ENCODE measurements at places on chromosomes 7 and 10. TPM values are rescaled to one million over a fixed set of nuclear protein-coding genes. Genes with fewer than 3 reads are reported as not detected.

Gene PTPRZ1
- polyA plus RNA-seq: 3.5 TPM

Gene TRIM73
- 10.7 TPM for polyA plus RNA-seq

DNA sequence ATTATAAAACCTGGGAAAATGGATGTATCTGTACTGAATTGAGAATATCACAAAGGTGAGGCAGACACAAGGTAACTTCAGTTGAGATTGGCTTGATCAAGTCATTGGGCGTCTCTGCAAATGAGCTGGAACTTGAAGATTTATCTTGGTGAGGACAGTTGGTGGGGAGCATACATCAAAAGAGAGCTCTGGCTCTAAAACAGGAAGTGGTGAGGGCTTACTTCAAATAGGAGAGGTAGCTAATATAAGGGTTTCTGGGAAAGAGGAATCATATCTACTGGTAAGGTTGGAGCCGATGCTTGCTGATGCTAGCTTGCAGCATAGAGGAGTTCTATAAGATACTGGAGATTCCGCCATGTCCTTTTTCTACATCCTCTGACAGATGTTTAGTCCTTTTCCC is 39.9 kb upstream of the FGL2 start:
- DNase-seq: no peak

Gene CCL24
- polyA plus RNA-seq: not detected

- no peak for DNase-seq
Measured at GRCh38 chr7:74627661-74628411, 29.7 kb upstream of the GTF2I start.

Gene PLPP4
- polyA plus RNA-seq: 6.3 TPM

All from renal pelvis (tissue), 12 donors.